ENCODE measurements at places on chromosomes 16 and 17.

DNA sequence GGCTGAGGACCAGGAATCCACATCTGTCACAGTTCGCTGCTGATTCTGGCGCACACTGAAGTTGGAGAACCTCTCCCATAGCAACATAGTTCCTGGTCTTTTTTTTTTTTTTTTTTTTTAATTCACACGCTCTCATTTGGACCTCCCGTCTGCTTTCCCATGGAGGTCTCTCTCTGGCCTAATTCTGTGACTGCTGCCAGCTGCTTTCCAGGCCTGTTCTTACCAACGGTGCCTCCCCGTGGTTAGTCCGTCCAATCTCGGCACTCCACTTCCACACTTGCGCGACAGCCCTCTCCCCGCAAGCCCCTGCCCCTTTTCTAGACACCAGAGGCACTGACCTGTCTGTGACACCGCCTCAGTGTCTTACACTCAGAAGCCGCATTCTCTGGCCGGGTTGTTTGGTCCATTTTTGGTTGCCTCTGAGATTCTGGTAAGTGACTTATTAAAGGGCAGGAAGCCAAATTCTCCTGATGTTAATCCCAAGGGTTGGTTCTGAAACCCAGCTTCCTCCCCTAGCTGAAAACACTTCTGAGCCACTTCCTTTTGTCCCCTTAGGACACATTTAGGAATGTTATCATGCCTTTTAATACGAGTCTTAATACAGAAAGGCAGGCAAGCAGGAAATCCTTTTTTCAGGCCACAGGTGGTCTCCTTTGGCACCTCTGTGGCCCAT lies 1.1 kb upstream of the AKTIP start:
- DNase-seq, result no peak

GRCh38 chr17:68539548-68540467 lies 27.6 kb downstream of the PRKAR1A start:
- DNase-seq, result no peak

DNA sequence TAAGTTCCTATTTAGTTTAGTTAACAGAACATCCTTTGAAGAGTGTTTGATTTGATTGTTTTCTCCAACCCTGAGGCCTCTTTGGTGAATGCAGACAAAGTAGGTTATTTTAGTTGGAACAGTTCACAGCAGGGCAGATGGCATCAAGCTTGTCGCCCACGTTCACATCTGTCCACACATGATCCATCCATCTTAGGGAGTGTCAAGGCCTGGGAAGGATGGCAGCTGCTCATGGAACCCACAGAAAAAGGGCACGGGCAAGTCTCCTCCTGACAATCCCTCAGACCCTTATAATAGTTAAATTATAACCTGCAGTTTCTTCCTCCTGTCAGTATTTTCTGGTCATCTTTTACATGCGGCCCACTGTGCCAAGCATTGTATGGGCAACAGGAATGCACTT lies 60.2 kb downstream of the KNOP1 start:
- DNase-seq, result no peak

DNA sequence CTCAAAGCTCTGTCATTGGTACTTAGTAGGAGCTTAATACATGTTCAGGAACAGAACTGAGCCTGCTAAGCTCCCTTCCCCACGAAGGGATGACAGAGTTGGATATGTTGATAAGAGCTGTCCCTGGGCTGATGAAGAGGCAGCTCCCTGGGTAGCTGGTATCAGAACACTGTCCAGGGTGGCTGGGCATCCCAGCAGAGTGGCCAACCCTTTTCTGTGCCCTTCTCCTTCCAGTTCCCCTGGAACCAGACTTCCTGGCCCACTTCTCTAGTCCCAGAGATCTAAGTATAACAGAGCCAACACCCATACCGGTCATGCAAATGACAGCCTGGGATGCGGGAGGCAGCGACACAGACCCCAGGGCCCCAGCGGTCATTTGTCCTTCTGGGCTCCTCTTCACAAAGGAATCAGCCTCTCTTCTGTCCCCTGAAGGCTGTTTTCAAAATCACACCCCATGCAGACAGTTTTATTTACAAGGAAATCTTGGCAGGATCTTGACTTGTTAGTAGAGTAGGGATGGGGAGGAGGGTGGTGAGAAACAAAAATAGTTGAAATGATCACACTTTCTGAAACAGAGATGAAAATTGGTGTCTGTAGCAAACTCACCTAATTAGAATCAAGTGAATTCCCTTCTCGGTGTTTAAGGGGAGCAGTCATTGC lies 1.4 kb upstream of the RHBDL3 start:
- no peak for DNase-seq

GRCh38 chr16:75088216-75088615 lies 28.4 kb downstream of the LDHD start:
- DNase-seq, result no peak

GRCh38 chr17:40950176-40950575 lies 12.7 kb upstream of the KRT23 start:
- no peak for DNase-seq

- DNase-seq, result no peak
These were observed 4.4 kb upstream of the MTSS2 start for GRCh38 chr16:70689970-70690891.

GRCh38 chr17:65185062-65185461 lies 47.9 kb downstream of the RGS9 start:
- DNase-seq, result no peak

GRCh38 chr17:77214743-77215142 lies 74.0 kb downstream of the SEC14L1 start:
- DNase-seq, result no peak

All from epithelial cell of proximal tubule (primary cell).